ENCODE measurements at places on chromosomes 3 and 15. TPM values are rescaled to one million over a fixed set of nuclear protein-coding genes. Genes with fewer than 3 reads are reported as not detected.

The NAALADL2 gene
- polyA plus RNA-seq = 1.2 TPM

The TMEM45A gene
- 6.4 TPM for polyA plus RNA-seq

The TM6SF1 gene
- 0.12 TPM for polyA plus RNA-seq

The SCN5A gene
- polyA plus RNA-seq = 0.18 TPM

DNA sequence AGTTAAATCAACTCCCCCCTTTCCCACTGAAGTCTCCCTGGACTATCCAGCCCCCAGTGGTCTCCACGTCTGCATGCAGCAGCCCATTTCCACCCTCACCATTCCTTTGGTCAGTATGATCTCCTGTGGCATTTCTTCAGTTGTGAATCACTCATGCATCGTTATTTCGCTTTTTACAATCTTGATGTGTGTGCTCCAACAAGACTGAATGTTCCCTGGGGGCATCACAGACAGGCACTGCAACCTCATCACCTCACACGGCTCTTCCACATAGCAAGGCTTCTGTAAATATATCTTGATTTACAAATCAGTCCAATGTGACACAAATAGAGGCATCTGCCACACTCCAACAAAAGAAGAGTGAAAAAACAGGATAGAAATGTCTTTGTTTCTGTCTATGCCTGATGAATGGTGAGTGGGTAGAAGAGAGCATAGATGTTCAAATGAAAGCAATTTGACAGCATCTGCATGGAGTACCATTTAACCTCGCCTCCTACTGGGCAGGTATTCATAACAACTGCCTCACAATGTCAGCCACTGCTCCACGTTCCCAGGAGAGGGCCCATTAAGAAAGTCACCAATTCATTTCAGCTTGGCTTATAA is 5.2 kb downstream of the HEG1 start:
- no peak for DNase-seq

- no peak for DNase-seq
Observed at GRCh38 chr15:31017311-31017710, 25.9 kb upstream of the MTMR10 start.

DNA sequence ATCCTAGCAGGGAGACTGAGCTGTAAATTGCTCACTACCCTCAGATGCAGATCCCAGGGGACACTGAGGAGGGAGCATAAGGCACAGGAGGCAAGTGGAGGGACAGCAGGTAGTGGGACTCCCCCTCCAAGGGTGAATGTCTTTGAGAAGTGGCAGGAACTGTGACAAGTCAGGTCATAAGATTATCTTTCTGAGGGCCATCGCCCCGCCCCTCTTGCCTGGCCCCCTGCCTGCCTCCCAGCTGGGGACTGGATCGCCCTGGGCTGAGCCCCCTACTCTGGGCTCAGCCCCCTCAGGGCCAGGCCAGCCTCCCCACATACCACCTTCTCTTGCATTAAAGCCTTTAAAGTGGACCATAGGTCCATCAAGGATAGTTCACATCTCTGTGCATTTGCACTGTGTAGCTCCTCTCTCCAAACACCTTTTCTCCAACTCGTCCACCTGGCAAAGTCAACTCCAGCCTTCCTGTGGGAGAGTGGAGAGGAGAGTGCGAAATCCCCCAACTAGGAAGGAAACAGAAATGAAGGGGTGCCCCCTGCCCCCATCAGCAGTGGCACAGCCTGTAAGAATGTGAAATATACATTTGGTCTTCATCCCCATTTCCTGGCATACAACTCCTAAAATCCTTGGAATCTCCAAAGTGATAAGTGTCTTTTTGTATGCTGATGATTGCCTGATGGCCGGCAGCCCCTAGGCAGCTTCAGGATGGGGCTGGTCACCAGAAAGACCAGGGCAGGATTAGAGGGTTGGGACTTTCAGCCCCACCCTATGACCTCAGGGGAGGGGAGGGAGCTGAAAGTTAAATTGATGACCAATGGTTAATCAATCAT is 14.7 kb downstream of the PIF1 start:
- peak; percentile 19 for DNase-seq

DNA sequence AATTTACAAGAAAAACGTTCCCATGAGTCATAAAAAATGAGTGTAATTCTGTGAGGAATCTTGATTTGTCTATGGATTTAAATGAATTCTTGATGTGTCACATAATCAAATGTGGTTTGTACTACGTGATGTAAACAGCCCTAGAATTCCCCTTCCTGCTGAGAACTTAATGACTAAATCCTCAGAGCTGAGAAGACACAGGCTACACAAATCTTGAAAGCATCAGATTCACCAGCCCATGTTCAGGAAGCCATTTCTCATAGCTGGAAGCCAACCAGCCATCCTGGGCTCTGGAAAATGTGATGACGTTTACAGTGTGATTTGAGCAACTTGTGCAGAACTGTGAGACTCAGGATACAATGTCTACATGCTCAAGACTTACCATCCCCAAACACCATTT is 193.7 kb upstream of the MME start:
- DNase-seq = peak; percentile 2

DNA sequence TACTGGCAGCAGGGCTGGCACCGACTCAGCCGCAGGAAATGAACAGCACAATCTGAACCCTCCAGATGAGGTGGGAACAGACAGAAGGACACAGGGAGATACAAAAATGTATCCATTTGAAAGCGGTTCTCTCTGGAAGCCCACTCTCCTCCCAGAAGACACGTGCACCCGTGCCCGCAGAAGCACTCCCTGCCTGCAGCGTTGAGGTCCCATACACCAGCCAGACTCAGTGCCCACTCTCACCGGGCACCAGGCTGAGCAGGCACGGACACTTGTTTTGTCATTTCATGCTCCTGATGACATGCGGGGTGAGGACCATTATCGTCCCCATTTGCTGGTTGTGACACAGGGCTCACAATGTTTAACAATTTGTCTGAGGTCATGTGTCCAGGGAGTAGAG is 297.4 kb upstream of the TLE3 start:
- DNase-seq = no peak

DNA sequence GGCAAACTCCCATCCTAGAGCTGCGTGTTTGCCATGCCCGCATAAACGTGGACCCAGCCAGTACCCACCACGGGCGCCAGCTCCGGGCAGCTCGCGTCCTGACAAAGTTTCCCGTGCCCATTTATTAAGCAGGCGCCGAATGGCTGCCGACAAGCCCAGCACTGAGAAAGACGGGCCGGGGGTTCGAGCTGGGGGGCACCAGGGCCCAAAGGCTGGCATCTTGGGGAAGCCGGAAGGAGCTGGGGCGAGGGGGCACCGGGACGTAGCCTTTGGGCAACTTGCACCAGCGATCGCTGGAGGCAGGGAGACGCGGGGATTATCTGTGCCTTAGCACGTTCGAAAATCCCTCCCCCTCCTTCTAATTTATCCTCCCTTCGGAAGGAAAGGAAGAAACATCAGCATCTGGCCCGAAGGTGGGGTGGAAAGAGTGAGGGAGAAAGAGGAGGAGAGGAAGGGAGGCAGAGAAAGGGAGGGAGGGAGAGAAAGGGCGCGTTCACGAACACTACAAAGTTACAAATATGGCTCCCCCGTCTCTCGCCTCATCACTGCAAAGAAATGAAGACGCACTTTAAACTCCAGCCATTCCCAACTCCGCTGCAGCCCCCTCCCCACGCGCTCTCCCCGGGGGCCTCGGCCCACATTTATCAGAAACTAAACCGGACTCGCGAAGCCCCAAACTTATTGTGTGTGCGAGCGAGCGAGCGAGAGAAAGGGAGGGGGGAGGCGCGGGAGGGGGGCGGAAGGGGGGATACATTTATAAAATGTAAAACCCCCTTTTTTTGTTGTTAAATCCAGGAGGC is 1.0 kb downstream of the ANP32A start:
- peak; percentile 56 for DNase-seq

GRCh38 chr3:39469945-39470344 is 2.5 kb downstream of the MOBP start:
- DNase-seq = no peak

DNA sequence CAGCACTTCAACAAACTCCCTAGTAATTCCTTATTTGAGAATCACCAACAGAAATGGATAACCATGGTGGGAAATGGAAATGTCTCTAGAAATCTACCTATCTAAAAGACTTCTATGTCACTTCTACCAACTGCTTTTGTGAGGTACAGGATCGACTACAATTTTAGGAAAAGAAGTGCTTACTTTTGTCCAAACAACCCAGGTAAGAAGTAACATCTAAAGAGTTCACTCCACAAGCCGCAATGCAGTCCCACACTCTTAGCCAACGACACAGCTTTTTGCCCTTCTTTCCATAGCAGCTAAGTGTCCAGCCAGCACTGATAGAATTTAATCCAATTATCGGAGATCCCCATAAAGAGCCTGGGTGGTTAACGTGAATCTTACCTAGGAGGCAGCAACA is 28.1 kb downstream of the ANXA2 start:
- DNase-seq = no peak

DNA sequence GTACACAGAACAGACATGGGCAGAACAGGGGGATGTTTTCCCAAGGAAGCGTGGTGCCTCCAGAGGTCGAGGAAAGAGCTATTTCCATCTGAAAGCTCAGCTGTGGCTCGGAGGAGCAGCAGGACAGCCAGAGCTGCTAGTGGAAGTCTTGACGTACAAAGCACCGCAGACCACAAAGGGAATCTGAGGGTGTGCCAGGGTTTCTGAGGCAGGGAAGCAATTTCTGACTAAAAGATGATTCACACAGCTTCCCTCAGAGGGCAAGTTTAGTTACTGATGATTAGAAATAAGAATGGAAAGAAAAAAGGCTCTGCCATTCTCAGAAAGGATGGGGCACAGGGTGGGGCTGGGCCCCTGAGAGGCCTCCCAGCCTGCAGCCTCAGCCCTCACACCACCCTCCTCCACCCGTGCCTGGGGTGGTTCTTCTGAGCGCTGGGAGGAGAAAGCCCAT is 45.8 kb upstream of the SEC13 start:
- no peak for DNase-seq

DNA sequence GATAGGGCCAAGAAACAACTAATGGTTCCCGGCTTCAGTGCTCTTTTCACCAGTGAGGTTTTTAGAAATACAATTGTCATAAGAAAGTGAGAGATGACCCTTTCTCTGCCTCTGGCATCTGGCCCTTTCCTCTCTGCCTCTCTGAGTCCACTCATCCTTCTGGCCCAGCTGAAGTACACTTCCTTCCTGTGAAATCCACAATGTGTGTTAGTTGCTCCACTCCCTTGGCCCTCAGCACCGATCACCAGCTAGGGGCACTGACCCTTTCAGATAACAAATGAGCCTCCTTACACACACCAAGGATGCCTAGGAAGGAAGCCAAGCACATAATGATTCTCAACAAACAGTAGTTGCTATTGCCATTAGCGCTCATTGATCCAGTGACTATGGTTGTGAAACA is 2.9 kb upstream of the CAV3 start:
- no peak for DNase-seq

Measured in SK-N-SH (cell line).